SK-N-SH treated with all-trans-retinoic acid at 6 μM for 48 hours (cell line): ENCODE measurements at places on chromosomes 7 and 10.

DNA sequence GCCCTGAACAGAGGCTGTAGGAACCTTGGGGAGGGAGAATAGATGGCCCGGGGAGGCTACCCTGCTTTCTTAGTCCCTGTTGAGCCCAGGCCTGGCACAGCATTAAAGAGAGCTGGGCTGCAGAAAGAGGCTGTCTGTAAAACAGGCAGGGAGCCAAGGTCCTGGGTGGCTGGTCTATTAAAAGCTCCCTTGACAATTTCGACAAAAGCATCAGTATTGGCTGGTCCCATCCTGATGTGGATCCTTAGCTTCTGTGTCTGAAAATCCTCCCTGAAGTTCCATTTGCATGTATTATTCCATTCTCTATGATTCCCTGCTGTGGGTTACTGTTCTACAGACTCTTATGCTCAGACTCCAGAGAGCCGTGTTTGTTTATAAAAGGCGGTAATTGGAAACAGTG lies 158.5 kb downstream of the GALNT17 start:
- no peak for ATAC-seq

DNA sequence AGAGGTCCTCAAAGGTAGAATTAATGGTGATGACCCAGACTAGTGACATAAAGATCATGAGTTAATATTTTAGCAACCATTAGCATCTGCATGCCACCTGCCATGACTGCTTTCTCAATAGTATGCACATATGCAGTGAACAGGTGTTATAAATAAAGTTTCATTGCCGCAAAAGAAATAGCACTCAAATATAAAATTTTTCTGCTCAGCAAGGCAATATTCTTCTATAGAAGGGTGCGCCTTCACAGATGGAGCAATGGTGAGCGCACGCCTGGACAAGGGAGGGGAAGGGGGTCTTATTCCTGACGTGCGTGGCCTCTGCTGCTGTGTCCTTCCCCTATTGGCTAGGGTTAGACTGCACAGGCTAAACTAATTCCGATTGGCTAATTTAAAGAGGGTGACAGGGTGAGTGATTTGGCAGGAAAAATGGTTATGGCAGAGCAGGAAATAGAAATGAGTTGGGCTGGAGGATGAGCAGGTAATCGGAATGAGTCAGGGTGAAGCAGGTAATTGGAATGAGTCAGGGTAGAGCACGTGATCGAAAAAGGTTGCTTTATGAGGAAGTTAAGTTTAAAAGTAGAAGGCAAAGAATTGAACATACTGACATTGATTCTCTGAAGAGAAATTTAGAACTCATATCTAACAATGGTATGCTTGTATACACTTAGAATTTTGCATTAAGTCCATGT lies 24.7 kb upstream of the TRIM24 start:
- no peak for ATAC-seq

- no peak for ATAC-seq
Measured at GRCh38 chr7:32259931-32260596, 189.9 kb upstream of the PDE1C start.

- no peak for ATAC-seq
Measured at GRCh38 chr7:503575-504111, 16.0 kb downstream of the PDGFA start.

- no peak for ATAC-seq
Measured at GRCh38 chr7:70712942-70713341, 419.0 kb upstream of the GALNT17 start.

DNA sequence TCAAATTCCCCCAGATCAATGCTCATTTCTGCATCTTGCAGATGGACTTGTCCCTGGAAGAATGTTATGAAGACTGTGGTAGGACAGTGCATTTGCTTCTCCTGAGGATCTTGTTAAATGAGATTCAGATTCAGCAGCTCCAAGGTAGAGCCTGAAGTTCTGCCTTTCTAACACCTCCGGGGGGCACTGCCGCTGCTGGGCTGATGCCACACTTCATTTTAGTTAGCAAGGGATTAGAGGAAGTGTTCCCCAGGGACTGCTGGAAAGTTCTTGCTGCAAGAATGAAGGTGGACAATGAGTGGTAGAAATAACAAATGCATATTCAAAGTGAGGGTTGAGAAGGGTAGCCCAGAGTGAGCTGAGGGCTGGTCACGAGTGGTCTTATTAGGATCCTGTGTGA lies 434.3 kb upstream of the AKR1E2 start:
- peak; percentile 65; the same call in 2 of the 3 replicates for ATAC-seq

DNA sequence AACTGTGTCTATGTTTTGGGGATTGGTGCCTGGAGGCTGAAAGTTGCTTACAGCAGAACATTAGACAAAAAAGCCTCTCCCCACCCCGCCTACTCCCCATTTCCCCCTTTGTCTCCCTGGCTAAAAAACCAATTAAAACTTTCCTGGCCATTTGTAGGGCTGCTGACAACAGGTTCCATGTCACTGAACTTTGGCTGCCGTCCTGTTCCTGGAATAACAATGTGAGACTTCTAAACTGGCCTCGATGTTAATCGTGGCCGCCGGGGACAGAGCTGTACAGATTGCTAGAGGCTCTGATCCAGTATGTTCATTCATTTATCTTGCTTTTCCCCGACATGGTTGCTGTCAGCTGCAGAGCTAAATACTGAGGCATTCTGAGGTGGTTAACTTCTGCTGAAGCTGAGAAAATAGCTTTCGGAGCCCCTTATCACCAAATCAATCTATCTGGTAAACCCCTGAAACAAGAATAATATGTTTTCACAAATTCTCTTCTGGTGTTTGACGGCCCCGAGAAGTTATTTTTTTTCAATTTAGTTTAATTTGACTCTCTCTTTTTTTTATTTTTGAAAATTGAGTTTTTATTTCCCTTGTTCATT lies 271.6 kb downstream of the GFRA1 start:
- peak; percentile 74 for ATAC-seq

DNA sequence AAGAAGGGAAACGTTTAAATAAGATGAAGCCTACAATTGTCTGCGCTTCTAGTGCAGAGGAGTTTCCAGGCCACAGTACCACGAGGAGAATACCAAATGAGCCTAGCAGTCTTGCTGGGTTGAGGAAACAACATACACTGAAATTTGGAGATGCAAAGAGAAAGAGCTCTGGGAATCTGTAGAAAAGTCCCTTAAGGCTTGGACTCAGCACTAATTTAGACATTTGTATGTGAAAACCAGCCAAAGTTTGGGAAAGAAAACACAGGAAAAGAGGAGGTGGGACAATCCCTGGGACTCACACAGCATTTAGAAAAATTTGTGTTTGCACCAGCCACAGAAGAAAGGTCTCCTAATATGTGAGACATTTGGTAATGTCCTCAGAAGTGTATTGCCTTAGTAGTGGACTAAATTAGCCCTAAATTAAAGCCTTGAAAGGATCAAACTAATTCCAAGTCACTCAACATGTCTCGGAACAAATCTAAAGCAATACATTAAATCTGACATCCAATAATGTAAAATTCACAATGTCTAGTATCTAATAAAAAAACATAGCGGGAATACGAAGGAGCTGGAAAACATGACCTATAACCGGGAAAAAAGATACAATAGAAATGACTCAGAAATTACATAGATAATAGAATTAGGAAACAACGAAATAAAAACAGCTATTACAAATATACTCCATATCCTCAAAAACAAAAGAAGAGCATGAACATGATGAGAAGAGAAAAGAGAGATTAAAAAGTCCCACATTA lies 187.1 kb upstream of the NAMPT start:
- no peak for ATAC-seq

GRCh38 chr7:42107484-42108240 lies 129.3 kb downstream of the GLI3 start:
- ATAC-seq, result no peak

DNA sequence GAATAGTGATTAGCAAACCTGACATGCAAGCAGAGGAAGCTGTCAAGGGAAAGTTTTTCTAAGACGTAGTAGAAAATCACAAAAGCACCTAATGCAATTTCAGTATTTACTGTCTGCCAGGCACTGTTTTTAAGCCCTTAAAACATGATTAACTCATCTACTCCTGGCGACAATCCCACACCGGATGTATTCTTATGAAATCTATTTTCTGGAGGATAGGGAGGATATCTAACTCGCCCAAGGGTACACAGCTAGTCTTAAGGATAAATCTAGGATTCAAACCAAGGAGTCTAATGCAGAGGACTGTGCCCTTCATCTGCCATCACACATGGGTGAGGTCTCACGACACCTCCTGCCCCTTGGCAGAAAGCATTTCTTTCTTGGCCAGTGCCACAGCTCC lies 47.8 kb upstream of the FIGNL1 start:
- no peak for ATAC-seq

- ATAC-seq, result peak; percentile 26; the same call in 1 of the 3 replicates
Measured at GRCh38 chr7:157703131-157703530, 366.3 kb downstream of the DNAJB6 start.

- ATAC-seq, result no peak
Measured at GRCh38 chr7:143233816-143234532, 12.1 kb downstream of the TAS2R40 start.

GRCh38 chr10:53256623-53257022 lies 484.0 kb upstream of the MBL2 start:
- no peak for ATAC-seq

GRCh38 chr7:29806208-29806994 lies at the start of gene WIPF3:
Gene WIPF3 (plus strand): TSS chr7:29806508. CDS start chr7:29834725, 28,217 bp downstream.
- peak; percentile 61 for ATAC-seq

- ATAC-seq, result no peak
Measured at GRCh38 chr7:71770269-71770907, 638.4 kb downstream of the GALNT17 start.

DNA sequence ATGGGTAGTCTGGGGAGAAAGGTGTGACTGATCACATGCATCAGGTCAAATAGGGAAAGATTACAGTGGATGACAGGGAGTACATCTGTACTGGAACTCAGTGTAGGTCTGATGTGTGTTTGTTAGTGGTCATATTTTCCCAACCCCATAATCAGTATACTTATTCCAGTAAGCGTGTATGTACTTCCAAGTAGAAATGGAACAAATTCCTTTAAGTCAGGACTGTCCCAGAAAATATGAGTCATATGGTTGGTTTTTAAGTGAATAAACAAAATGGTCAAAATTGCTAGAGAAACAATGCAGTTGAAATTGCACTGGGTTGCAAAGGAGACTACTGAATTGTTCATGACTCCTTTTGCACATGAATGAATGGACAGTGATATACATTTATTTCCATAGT lies 118.8 kb upstream of the MYO3A start:
- ATAC-seq, result no peak

GRCh38 chr7:105678811-105679495 lies 97.7 kb upstream of the EFCAB10 start:
- ATAC-seq, result no peak

GRCh38 chr7:105336009-105336408 lies 52.7 kb downstream of the SRPK2 start:
- no peak for ATAC-seq

DNA sequence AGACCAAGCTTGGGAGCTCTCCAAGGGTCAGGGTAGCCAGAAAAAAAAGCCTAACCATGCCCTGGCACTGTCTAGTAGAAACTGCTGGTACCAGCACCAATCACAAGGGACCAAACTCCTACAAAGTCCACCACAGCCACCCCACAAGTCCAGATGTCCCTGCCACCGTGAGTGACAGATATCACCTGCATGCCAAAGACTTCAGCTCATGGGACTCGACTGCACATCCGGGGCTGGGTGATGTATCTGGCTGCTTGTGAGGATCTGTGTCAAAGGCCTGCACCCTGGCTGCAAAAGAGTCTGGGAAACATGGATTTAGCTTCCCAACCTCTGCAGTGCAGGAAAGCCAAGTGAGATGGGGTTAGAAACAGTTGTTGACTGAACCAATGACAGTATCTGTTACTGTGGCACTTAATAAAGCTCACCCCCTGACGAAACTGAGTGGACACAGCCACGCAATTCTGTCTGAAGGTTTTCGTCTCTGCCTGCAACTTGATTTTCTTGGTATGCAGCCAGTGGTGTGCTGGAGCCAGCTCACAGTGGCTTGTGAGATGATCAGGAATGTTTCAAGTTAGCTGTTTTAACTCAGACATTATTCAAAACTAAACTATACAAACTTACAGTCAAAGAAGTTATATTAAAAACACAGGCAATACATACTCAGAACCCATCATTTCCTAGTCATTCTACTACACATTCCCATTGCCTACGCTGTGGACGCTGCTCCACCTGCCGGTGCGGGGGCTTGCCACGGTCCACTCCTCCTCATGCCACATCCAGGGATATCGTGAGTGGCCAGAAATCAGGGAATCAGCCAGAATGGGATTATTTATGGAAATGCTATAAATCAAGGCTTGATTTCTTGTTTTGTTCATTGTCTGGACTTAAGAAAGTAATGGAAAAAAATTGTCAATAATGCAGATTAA lies 9.2 kb downstream of the ZNF488 start:
- ATAC-seq, result peak; percentile 49

DNA sequence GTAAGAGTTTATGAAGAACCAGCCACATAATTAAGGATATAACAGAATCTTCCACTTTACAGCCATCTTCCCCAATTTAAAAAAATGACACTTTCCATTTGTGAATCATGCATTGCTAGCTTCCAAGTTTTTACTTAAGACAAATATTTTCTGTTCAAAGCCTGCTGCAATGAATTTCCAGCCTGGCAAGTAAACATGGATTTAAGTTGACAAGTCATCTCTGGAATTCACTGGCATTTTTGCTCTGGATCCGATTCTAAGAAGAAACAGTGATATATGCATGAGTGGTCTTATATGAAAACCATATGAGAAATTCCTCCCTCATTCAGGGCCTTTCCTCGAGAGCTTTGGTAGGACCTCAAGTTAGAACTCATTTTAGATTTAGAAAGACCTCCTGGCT lies 116.1 kb upstream of the CDCA7L start:
- ATAC-seq, result no peak

GRCh38 chr10:5534880-5535856 lies 10.4 kb downstream of the CALML3 start:
- ATAC-seq, result no peak

- no peak for ATAC-seq
Measured at GRCh38 chr7:150654692-150655091, 22.5 kb upstream of the GIMAP6 start.

- ATAC-seq, result peak; percentile 84
Measured at GRCh38 chr7:102836191-102836919, 76.4 kb upstream of the LRRC17 start.

GRCh38 chr10:19638182-19638895 lies 177.9 kb upstream of the PLXDC2 start:
- peak; percentile 94 for ATAC-seq

DNA sequence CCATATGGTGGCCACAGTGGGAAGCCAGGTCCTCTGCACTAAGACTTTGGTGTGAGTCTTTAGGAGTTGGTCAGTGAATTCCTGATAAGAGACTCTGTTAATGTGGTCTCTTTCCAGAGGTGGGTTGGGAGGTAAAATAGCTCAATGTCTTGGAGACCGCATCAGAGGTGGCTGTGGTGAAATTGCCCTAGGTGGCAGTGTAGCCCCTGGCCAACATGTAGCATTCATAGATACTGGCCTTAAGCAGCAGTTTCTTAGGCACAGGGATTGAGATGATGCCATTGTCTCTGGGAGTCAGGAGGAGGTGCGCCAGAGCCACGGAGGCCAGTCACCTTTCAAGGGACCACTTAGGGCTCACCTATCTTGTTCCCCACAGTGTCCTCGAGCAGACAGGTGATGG lies 202.8 kb downstream of the CREB5 start:
- ATAC-seq, result peak; percentile 91

DNA sequence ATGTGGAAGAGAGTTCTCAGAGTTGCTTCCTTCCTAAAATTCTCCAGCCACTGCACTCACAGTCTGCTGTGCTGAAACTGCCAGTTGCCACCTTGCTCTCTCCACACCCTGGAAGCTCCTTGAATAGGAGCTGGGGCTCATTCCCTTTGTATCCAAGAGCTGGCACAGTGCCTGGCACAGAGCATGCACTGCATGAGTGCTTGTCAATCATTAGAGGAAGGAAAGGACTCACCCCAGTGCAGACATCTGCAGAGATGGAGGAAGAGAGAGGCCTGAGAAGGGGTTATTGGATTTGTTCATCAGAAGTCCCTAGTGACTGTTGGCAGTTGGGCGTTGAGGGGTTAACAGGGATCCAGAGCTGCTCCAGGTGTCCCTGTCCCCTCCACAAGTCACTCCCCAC lies 41.7 kb upstream of the DUSP5 start:
- ATAC-seq, result no peak
